Stimulated activated CD8-positive, alpha-beta memory T cell treated with anti-CD3 and anti-CD28 coated beads, Interleukin-4, amount 100 ng/mL, for 4 hours (primary cell): ENCODE measurements at places on chromosomes 6 and 20.

GRCh38 chr6:168035661-168036545 lies 38.4 kb downstream of the KIF25 start:
- DNase-seq = no peak

- no peak for DNase-seq
These were observed 421.8 kb downstream of the EYS start for GRCh38 chr6:65285275-65285674.

- DNase-seq = no peak
These were observed 97.4 kb downstream of the SASH1 start for GRCh38 chr6:148440016-148440415.

DNA sequence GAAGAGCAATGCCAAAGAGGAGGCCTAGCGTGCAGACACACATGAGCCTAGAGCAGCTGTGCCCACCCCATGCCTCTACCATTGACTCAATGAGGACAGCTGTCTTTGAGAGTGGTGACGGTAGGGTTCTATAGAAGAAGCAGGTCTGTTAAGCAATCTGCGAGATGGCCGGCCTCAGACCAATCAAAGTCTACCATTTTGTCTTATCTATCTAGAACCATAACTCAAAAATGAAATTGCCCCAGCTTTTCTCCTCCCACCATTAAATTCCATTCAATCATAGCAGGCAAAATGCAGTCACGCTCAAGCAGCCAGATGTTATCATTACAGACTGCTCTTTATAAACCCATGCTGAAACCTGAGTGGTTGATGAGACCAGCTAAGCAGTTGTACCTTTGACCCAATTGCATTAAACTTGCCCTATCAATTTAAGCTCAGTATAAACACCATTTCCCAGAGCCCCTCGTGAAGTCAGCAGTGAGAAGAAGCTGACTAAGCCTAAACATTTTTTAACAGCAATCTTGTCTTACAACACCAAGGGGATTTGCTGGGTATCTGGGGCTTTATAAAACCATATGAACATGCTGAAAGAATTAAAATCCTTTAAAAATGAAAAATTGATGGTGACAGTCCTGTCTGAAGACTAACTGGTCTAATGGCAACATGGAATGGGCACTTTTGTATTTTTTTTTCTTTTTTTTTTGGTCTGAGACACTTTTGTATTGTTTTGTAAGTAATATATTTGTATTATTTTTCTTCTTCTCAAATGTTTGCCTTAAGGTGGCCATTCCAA lies 57.5 kb downstream of the FOXC1 start:
- no peak for DNase-seq

DNA sequence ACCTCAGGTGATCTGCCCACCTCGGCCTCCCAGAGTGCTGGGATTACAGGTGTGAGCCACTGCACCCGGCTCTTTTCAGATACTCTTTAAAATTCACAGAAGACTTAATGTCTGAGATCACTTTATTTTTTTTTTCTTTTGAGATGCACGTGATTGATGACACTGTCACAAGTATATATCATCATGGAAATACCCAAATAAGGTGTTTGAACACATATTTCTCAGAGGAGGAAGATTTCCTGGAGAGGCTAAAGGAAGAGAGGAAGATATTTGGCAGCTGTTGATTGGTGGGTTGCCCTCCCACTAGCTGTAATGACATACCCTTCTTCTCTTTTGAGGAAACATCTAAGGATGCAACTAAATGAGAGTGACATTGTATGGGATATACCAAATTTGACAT lies 225.9 kb upstream of the CITED2 start:
- no peak for DNase-seq

DNA sequence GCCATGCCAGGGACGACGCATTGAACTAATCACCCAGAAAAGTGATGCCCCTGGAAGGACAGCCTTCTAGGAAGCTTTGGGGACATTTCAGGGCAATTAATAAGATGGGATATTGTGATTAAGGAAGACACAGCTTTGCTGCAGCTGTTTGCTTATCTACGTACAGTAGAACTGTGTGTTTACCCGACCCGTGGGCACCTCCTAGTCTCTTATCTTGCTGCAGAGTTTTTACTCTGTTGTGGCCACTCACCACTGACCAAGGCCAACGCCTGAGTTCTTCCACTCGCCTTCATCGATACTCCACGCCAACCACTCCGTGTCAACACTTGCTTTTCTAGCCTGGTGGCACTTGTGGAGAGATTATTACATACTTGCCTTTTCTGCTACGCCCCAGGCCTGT lies 105.9 kb upstream of the MLN start:
- DNase-seq = no peak

GRCh38 chr6:7827142-7827541 lies 83.4 kb downstream of the TXNDC5 start:
- no peak for DNase-seq

DNA sequence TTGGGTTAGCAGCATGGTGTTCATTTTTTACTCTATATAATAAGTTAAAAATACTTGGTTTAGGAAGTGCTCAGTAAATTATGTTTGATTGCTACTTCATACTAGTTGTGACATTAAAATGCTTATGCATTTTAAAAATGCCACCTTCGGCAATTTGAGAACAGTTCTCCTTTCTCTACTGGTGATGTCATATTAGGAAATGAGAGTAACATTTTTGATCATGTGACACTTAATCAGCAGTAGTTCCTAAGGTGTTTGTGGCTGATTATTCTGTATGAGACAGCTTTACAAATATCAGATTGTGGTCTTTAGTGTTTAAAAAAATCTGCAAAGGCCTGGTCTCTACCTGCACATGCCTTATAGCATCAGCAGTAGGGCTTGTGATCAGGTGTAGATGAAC lies 4.4 kb downstream of the GZF1 start:
- no peak for DNase-seq

- no peak for DNase-seq
These were observed 157.1 kb upstream of the SHLD1 start for GRCh38 chr20:5592823-5593739.

- no peak for DNase-seq
These were observed 132.7 kb upstream of the JAG1 start for GRCh38 chr20:10806539-10806938.
